PC-9 (cell line): ENCODE measurements at places on chromosomes 7 and 10. TPM values are rescaled to one million over a fixed set of nuclear protein-coding genes. Genes with fewer than 3 reads are reported as not detected.

The PDZD7 gene
- 2.3 and 2.8 TPM in 2 replicates for total RNA-seq

The HERC4 gene
- 115 and 116 TPM in 2 replicates for total RNA-seq

The CCDC172 gene
- not detected in 2 replicates for total RNA-seq

The LRRN3 gene
- not detected in 2 replicates for total RNA-seq

The CDK14 gene
- total RNA-seq, result 39.1 and 41.6 TPM in 2 replicates

The CD36 gene
- 0.28 and 1.3 TPM in 2 replicates for total RNA-seq

The C10orf53 gene
- total RNA-seq, result not detected in 2 replicates

The PLAC9 gene
- 2.1 TPM in 1 of 2 replicates, not detected in the other for total RNA-seq

The ZFAND2A gene
- total RNA-seq, result 51.2 and 65.1 TPM in 2 replicates

The UNC5B gene
- total RNA-seq, result 1.7 and 2.7 TPM in 2 replicates

The UROS gene
- total RNA-seq, result 35.1 and 40.1 TPM in 2 replicates

The CALHM3 gene
- 12.5 and 13.1 TPM in 2 replicates for total RNA-seq

The GJC3 gene
- not detected in 2 replicates for total RNA-seq

The GSTO2 gene
- total RNA-seq, result 3.3 and 4.3 TPM in 2 replicates

The KRIT1 gene
- 46.6 and 52.6 TPM in 2 replicates for total RNA-seq

The ZNF239 gene
- 3.3 and 3.7 TPM in 2 replicates for total RNA-seq

The OR6B1 gene
- total RNA-seq, result not detected in 2 replicates

The CAMK2B gene
- total RNA-seq, result 0.13 and 0.15 TPM in 2 replicates

The PTF1A gene
- total RNA-seq, result not detected in 2 replicates

The AEBP1 gene
- total RNA-seq, result 0.33 and 0.98 TPM in 2 replicates

The WIPF3 gene
- 0.25 and 0.26 TPM in 2 replicates for total RNA-seq

The ZNF282 gene
- 32.5 and 35.9 TPM in 2 replicates for total RNA-seq

The HOXA9 gene
- 1.9 and 2.5 TPM in 2 replicates for total RNA-seq

The COBL gene
- total RNA-seq, result 49.4 and 51.4 TPM in 2 replicates

The TUBAL3 gene
- total RNA-seq, result 0.35 and 0.52 TPM in 2 replicates

The H2BK1 gene
- not detected in 2 replicates for total RNA-seq

The GPNMB gene
- total RNA-seq, result 13.3 and 17.4 TPM in 2 replicates

The IDI2 gene
- total RNA-seq, result not detected in 2 replicates
